ENCODE measurements at places on chromosomes 5 and 9.

DNA sequence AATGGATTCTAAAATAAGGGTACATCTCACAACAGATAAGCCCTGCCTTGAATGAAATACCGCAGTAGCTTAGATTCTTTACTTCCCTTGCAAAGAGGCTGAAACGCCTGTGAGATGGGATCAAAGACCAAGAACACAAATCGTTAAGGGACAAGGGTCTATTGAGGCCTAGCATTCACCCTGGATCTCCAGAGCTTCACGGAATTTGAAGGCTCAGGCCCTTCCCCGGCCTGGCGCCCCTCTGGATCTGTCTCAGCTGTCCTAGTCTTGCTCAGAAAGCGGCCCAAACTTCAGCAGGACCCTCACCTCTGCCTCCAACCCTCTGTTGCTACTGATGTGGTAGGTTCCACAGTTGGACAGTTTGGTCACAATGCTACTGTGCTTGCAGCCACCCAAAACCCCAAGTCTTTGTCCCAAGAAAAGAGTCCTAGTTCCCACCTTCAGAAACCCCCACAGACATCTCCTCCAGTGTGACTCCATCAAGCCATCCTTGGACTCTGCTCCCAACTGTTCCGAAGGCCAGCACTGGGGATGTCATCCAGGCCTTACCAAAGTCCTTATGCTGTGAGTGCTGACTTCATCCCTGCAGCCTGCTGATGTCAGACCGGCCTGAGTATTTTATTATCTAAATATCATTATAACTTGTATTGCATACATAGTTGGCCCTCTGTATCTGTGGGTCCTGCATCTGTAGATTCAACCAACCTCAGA is 9.4 kb downstream of the CORO2A start:
- DNase-seq: no peak

GRCh38 chr9:126709241-126709640 is 95.5 kb downstream of the LMX1B start:
- no peak for DNase-seq

DNA sequence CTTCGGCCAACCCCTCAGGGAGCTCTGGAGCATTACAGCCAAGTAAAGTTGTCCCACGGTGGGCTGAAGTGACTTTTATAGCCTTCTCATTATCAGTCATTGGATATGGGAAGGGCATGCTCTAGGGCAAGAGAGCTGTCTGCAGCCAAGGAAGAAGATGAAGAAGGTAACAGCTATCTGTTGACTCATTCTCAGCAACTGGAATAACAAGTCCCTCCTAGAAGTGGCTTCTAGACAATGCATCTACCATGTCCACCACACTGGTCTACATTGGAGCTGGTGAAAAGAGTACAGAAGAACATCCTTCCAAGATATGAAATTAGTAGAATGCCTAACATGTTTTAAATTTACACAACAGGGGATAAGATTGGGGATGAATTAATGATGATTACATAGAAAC is 524.2 kb downstream of the ACTL7B start:
- DNase-seq: no peak

- DNase-seq: no peak
Observed at GRCh38 chr9:137891588-137892423, 14.2 kb downstream of the CACNA1B start.

DNA sequence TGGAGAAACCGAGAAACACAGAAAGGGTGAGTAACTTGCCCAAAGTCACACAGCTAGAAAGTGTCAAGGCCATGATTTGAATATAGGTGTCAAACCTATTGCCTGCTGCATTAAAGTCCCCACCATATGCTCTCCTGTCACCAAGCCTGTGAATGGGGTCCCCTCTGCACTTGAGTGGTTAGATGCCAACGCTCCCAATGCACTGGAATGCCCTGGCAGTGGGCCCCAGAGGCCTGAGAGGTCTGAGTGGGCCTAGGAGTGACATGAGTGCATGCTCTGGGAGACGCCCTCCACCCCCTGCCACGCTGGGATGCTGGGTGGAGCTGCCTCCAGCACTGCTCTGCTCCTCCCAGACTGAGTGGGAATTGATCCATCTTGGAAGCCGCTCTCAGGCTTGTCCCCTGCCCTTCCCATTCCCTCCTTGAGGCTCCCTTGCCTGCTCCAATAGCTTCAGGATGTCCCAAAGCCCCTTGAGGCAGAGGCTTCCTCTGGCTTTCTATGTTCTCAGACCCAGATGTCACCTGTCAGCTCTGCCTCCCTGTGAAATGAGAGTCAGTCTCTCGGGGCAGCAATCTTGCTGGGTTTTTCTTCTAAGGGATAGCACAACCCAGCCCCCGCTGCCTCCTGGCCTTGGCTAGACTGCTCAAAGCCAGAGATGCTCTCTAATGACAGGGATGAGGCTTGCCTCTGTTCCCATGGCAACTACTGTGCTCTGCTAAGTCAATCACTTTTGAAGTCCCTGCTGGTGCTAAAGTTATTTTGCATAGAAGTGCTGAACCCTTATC is 6.6 kb upstream of the ARSI start:
- DNase-seq: no peak

DNA sequence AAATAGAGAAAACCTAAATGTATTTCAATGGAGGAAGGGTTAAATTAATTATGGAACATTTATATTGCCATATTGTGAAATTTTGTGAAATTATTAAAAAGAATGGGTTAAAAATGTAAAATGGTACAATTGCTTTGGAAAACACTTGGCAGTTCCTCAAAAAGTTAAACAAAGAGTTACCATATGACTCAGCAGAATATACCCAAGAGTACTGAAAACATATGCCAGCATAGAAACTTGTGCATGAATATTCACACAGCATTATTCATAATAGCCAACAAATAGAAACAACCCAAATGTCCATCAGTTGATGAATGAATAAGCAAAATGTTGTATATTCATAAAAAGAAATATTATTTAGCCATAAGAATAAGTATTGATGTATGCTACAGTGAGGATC is 181.0 kb upstream of the MAST4 start:
- DNase-seq: no peak

DNA sequence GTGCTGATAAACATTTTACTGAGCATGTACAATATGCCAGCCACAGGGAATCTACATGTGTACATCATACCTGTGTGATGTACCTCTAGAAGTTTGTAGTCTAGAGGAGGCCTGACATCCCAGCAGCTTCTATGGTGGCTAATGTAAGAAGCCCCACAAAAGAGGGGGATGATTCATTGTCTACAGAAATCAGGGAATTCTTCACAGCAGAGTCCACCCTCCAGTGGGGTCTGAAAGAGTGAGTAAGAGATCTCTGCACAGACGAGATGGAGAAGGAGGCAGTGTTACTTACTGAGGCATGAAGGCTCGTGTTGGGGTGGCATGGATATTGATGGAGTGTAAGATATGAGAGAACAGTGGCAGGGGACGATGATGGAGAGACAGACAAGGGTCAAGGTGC is 103.0 kb downstream of the NTRK2 start:
- no peak for DNase-seq

DNA sequence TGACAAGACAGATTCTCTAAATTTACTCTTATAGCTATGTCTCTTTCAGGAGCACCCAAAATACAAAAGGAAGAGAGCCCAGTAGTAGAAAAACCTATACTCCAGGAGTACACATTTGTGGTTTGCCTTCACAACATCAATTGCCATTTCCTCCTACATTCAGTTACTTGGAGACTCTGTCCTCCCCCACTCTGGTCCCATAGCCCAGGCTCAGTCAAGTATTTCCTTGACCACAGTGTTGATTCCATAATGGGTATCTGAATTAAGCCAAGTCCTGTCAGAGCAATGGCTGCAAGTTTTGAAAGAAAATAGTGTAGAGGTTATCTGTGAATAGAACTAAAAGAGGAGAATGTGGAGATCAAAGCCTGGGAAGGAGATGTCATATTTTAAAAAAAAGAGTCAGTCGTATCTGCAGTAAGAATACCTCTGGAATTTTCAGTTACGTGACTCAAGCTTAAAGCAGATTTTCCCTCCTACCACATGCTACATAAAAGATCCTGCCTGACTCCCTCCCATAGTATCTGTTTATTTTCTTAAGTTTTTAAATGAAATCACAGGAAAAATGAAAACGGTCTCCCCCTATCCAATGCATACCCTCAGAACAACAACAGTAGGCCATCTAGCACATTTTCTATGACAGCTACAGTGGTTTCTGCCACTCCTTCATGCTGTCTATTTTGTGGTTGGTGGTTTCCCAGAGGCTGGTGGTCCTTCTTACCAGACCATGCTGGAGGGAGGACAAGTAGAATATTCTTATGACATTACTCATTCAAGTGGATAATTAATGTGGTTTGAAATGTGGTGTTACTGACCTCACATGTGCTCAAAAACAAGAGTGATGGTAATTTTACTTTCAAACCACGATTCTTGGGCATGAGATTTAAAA is 249.7 kb upstream of the TMEM161B start:
- DNase-seq: no peak

GRCh38 chr9:126805554-126806262 is 868 bp downstream of the ZBTB43 start:
- DNase-seq: peak; percentile 71

- no peak for DNase-seq
Observed at GRCh38 chr5:13860146-13860545, 84.3 kb downstream of the DNAH5 start.
